CD4-positive, alpha-beta T cell treated with Interleukin-12 subunit alpha and Interleukin-12 subunit beta, for 1 hour (primary cell): ENCODE measurements at places on chromosomes 4 and X.

DNA sequence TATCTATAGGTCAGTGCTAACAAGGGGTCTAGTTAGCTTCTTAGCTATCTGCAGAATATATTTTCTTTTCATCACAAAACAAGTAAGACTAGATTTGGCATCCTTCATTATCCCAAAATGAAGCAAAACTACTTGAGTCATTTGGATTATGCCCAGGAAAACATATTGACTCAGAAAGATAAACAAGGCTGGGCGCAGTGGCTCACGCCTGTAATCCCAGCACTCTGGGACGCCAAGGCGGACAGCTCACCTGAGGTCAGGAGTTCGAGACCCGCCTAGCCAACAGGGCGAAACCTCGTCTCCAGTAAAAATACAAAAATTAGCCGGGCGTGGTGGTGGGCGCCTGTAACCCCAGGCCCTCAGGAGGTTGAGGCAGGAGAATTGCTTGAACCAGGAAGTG, 18.0 kb upstream of the MND1 start:
- no peak for DNase-seq

DNA sequence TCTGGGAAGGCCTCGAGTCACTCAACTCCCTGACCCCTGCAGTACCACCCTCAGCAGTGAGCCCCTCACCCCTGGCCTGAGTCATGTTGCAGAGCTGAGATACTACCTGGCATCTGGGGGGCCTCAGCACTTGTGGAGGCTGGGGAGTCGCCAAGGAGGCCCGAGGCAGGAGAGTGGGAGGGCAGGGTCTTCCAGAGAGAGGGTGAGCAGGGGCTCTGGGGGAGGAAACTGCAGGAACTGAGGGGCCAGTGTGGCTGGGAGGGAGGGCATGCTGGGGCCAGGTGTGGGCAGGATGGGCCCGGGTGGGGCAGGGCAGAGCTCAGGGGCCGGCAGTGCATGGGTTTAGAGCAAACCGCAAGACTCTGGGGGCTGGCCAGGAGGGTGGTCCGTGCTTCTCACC, 59.7 kb downstream of the SORCS2 start:
- no peak for DNase-seq

DNA sequence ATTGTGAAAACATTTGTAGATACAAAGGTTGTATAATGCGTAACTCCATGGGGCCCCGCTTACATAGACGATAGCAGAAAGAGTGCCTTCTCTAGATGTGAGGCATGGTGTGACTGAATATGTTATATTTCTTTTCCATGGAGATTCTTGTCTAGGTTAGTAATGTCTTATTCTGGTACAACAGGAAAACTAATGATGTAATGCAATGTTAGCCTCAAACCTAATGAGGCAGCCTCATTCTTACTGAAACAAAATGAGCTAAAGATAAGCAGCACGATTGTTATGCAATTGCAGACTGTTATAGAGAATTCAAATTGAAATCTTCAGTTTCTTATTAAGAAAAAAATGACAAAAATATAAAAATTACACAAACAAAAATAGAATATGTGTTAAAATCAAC, 171.1 kb upstream of the ANKRD50 start:
- DNase-seq, result no peak

GRCh38 chr4:2243681-2244380, 1.9 kb upstream of the HAUS3 start:
- DNase-seq, result no peak

DNA sequence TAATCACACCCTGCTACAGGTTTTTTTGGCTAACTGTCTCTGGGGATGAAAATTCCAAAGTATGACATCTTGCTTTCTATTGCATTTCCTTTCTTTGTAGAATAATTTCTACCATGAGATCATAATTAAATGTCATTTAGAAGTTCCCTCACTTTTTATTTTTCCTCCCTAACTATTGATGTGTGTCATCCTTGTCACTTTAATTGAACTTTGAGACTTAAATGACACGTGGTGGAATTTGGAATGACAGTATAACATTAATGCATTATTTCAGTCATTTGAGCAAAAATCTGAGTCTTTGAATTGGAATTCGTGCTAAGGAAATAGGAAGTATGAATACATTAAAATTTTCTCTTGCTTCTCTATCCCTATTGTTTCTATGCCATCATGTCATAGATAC, 745.4 kb downstream of the PDHA2 start:
- no peak for DNase-seq
